ENCODE measurements at places on chromosomes 3 and 15. TPM values are rescaled to one million over a fixed set of nuclear protein-coding genes. Genes with fewer than 3 reads are reported as not detected.

GRCh38 chr15:95929232-95929846 lies 401.2 kb upstream of the NR2F2 start:
- DNase-seq, result no peak

- DNase-seq, result no peak
These were observed 17.8 kb upstream of the CMTM7 start for GRCh38 chr3:32373844-32374243.

DNA sequence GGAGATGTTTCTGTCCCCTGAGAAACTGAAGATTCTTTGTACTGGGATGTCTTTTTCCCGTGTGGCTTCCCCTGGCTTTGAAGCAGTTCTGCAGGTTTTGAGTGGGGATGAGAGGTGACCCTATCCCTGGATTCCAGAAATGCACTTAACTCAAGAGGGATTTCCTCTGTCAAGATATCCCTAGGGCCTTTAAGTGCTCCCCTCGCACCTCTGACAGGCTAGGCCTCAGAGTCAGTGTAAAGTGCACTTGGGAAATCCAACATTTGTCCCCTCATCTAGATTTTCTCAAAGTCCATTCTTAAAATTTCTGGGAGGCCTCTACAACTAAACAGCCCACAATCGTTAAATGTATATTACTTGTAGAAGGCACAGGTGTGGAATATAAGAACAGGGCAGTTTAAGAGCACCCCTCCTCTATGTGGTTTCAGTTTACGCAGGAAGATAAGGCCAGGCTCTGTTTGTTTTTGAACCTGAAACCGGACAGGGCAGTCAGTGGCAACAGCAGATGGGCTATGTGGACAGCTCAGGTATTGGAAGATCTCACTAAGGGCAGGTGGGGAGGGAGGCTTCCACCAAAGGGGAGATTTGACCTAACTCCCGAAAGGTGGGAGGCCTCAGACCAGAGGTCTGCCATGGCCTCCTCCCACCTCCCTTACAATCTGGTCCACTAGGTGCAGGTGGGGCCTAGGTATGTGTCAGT lies 4.8 kb downstream of the C3orf52 start:
- no peak for DNase-seq

Gene CD86
- 0.14 TPM for total RNA-seq

DNA sequence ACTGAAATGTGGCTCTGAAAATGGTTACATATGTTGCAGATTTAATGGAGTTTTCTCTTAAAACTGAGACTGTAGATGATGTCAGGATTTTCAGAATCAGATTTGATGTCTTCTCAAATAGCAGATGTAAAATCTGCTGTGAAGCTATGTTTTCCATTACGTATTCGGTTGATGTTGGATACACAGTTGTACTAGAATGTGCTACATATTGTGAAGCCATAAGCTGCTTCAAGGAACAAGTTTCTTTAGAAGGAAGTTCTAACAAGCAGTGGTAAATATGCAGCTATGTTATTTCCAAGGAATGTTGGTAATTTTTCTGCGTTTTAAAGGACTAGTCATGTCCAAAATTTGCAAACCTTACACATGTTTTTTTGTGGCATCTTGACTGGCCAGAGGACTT lies 197.7 kb downstream of the RBMS3 start:
- no peak for DNase-seq
